GM23248 (cell line): ENCODE measurements at places on chromosomes 1 and 21.

DNA sequence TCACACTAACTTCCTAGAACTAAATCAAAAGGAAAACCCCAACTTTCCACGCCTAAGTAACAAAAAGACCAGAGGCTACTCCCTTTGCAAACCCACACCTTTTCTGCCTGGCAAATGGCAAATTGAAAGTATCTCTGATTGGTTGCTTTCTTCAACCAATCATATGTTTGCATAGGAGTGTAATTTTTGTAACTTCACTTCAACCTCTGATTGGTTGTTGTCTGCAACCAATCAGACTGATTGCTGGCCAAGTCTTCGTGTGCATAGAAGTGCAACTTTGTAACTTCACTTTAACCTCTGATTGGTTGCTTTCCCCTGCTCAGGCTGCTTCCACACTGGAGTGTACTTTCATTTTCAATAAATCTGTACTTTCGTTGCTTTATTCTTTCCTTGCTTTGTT lies 36.9 kb upstream of the PADI2 start:
- DNase-seq = peak; percentile 14

- peak; percentile 15 for DNase-seq
Observed at GRCh38 chr1:215761446-215761845, 194.3 kb downstream of the KCTD3 start.

DNA sequence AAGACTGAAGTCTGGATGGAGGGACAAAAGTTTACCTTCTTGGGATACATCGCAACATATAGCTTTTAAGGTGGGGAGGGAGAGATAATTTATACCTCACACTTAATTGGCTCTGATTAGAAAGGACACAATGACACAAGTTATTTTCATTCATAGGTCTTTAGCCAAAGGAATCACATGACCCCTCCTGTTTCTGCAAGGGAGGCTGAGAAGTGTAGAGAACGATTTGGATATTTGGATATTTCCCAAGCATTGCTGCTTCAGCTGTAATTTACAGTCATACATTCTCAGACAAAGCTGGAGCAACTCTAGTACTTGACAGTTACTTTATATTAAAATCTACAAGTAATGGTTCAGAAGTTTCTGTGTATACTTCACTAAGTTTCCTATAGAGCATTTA lies 24.2 kb downstream of the DAP3 start:
- DNase-seq = no peak

DNA sequence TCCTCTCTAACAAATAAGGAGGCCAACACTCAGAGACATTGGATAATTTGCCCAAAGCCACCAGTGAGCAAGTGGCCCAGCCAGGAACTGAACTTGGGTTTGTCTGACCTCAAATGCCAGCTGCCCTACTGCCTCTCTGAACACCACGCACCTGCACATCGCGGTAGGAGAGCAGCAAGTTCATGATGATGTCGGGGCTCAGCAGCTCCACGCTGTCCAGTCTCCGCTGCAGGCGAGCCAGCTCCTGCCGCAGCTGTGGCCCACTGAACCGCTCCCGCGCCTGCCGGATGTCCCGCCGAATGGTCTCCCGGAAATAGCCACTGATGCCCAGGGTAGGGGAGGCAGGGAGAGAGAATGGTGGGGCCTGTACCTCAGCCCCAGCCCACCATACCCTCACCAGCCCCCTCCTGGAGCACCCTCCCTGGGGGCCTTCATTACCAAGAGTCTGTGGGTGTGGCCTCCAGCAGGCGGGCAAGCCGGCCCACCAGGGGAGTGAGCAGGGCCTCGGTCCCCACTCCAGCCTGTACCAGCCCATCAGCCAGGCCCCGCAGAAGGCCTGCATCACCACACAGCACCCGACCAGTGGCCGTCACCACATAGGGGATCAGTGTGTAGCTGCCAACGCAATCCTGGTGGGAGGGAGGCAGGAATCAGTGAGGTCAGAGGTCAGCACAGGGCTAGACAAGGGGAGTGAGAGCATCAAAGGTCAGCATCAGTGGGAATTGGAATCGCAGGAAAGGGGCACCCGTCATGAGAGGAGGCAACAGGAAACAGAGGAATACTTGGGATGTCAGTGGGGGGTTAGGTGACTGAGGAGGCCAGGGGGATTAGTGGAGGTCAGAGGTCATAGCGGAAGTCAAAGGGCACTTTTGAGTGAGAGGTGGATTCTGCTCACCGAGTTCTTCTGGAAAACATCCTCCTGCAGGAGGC lies 2.7 kb downstream of the MAP3K6 start:
- no peak for DNase-seq

GRCh38 chr1:183155939-183156338 lies 30.1 kb upstream of the LAMC2 start:
- DNase-seq = no peak

DNA sequence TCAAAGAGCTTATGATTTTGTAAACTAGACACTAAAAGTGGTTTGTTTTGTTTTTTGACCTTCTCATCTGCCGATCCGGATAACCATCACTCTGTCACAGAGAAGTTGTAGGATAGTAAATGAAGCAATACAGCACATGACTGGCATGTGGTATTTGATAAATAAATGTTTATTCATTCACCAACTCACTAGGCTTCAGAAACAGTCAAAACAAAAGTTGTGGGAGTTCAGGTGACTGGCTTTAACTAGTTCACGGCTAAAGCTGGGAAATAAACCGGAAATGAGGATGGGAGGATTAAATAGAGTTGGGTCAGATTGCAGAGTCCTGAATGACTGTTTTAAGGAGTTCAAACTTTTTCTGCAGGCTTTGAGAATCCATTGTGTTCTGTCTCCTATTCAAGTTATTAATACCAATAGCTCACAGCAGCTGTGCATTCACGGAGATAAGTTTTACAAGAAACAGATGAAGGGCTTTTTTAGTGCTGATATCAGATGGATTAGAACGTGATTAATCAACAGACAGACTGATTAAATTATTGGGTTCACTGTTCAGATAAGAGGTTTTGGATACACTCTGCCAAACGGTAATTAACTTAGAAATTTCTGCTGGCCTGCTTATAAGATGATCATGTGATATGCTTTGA lies 463.3 kb downstream of the DPYD start:
- no peak for DNase-seq

- DNase-seq = no peak
Observed at GRCh38 chr1:150777544-150777943, 12.0 kb upstream of the CTSS start.

DNA sequence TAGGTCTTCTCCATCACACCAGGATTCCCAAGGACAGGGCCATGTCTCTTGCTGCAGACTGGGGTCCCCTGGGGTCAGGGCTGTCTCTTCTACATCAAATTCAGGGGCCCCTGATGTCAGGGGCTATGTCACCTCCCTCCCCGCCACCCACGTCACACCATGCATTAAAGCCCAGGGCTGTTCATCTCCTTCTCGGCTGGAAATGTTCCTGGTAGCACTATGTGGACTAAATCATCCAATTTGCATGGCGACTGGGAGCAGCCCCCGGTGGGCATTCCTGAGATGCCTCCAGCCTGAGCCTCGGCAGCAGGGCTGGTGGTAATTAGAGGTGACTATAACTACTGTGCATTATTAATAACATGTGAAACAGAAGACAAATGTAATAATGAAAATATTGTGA lies 151.7 kb upstream of the HMGB4 start:
- peak; percentile 71 for DNase-seq

DNA sequence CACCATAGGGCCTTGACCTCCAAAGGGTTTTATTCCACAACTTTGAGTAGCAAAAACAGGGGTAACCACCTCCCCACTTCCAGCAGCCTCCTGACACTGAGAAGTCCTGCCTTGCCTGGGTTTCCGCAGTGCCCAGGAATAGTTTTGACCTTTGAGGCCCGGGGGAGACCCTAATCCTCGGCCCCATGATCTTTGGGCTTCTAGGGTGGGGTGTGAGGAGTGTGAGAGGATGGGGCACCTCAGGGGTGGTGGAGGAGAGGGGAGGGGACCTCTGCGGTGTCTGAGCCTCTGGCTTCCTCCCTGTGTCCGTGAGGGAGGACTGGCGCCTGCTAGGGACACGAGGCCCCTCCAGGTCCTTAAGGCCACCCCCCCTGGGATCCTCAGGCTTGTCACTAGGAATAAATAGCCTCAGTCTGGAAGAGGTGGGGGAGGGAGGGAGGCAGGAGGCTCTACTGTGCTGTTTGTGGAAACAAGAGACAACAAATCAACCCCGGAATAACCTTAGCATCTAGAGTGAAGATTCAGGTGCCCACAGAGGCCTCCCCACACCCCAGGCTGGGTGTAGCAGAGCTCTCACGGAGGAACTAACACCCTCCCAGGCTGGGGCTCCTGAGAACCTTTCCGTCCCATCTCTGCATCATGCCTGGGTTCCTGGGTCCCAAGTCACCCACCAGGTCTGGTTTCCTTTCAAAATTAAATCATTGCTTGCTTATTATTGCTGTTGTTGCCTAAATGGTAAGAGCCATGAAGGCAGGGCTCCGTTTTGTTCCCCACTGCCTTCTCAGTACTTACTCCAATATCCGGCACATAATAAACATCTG lies 904 bp upstream of the FHL3 start:
- no peak for DNase-seq

GRCh38 chr1:41861535-41862383 lies 57.0 kb downstream of the HIVEP3 start:
- peak; percentile 23 for DNase-seq

DNA sequence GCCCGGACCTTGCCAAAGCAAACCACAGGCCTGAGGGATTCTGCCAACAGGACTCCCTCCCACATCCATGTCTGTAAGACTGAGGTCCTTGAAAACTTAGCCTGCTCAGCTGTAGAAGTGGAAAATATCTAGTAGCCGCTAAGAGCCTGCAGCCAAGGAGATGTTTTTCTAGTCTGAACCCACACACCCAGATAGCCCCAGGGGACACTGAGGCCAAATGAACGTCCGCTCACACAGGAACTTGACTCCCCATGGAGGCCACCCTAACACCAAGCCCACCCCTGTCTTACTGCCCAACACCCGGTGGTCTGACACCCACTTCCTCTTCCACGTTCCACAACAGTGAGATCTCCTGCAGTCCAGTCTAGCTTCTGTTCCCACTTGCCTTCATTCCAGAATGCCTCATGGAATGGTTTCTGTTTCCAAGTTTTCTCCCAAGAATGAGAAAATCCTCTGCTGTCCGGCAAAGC lies 174.8 kb downstream of the PLPP3 start:
- DNase-seq = no peak

DNA sequence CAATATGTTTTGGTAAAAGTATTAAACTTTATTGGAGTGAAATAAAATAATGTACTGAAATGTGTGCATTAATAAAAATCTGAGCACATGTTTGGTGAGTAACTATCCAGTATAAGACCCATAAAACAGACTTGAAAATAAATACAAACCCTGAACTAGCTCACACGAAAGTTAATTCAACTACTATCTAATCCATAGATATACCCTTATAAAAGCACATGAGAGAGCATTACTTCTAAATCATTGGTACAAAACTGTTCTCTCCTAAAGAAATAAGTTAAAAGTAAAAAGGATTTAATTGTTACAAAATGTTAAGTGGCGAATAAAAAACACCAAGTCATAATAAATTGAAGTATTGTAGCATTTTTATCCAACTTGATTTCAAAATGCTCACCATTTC lies 295.6 kb downstream of the PTPRC start:
- no peak for DNase-seq

DNA sequence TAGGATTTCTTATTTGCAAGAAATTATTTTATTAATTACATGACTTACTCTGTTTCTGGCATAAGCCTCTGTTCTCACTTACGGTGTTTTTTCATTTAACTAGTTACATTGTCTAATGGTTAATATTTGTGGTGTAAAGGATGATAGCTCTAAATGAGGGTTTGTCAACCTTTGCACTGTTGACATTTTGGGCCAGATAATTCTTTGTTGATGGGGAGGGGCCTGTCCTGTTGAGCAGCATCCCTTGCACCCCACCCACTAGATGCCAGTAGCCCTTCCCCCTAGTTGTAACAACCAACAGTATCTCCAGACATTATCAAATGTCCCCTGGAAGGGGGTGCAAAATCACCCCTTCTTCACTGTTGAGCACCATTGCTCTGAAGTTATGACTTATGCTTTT lies 83.6 kb upstream of the SLC44A3 start:
- no peak for DNase-seq

- no peak for DNase-seq
Observed at GRCh38 chr1:180925471-180926051, 12.9 kb downstream of the KIAA1614 start.

DNA sequence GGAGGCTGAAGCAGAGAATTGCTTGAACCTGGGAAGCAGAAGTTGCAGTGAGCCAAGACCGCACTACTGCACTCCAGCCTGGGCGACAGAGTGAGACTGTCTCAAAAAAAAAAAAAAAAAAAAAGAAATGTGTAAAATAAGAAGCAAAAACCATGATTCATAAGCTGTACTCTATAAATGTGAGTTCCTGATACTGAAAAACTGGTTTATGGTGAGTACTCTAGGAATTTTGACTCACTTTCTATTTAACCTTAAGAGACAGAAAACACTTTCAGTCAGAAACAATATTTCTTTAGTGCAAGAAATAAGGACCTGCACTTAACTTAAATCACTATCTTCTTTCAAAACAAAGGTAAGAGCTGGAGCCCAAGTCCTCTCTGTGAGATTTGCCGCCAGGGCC lies 19.9 kb upstream of the POU2F1 start:
- DNase-seq = no peak

DNA sequence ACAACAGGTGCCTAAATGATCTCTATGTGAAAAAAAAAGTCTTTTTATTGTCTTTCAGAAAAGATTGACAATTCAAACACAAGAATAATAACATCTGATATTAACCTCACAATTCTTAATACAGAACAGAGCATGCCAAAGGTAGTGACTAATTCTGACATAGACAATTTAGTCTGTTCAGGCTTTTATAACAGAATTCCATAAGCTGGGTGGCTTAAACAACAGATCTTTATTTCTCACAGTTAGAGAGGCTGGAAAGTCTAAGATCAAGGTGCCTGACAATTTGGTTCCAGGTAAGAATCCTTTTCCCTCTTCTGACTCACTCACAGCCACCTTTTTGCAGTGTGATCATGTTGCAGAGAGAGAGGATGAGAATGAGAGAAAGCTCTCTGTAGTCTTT lies 27.0 kb downstream of the DPYD start:
- DNase-seq = peak; percentile 49

DNA sequence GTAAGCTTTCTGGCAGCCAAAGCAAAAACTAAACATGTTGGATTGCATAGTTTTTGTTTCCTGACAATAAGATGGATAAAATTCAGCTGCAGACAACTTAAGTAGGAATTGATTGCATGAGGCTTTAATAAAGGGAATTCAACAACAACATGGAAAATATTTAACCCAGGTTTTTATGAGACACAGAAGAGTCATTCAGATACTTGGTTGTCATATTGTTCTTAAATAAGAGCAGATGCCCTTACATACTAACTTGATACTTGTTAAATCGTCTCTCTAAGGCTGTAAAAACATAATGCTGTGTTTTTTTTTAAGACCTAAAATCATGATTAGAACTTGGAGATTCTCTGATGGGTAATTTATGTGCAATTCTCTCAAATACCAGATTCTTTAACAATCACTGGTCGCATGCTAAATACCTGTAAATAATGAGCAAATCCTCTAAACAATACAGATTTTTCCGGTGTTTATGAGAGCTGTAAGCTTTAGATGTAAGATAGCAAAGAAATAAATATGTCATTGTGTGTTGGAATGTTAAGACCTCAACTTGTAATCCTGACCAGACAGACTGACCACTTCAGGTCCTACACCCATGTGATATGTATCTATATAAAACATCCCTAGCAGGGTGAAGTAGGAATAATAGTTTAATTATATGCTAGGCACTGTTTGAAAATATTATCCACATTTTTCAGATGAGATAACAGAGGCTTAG lies 37.8 kb upstream of the CD34 start:
- peak; percentile 20 for DNase-seq
